ENCODE measurements at places on chromosomes 5 and 9. TPM values are rescaled to one million over a fixed set of nuclear protein-coding genes. Genes with fewer than 3 reads are reported as not detected.

DNA sequence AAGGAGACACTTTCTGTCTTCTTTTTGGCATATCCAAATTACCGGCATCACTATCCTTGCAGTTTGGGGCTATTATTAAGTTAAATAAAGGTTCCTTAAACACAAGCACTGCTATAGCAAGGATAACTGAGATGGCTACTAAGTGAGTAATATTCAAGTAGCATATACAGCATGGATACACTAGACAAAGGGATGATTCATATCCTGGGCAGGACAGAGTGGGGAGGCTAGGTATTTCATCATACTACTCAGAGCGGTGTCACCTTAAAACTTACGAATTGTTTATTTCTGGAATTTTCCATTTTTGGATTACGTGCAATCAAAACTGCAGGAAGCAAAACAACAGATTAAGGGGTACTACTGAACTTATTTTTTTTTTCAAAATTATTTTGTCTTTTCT lies 54.1 kb downstream of the FER start:
- DNase-seq, result peak; percentile 54

- DNase-seq, result no peak
Measured at GRCh38 chr5:175124251-175124813, 319.6 kb downstream of the DRD1 start.

- no peak for DNase-seq
Measured at GRCh38 chr9:131214876-131215275, 61.4 kb downstream of the FAM78A start.

- DNase-seq, result no peak
Measured at GRCh38 chr5:1169211-1170115, 31.9 kb upstream of the SLC6A19 start.

DNA sequence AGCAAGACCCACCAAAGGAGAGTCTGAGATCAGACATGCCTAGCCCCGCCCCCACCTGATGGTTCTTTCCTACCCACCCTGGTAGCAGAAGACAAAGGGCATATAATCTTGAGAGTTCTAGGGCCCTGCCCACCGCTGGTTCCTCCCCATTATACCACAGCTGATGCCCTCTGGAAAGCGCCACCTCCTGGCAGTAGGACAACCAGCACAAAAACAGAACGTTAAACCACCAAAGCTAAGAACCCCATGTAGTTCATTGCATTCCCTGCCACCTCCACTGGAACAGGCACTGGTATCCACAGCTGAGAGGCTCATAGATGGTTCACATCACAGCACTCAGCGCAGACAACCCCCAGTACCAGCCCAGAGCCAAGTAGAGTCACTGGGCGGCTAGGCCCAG lies 81.2 kb upstream of the TRPC7 start:
- DNase-seq, result no peak

DNA sequence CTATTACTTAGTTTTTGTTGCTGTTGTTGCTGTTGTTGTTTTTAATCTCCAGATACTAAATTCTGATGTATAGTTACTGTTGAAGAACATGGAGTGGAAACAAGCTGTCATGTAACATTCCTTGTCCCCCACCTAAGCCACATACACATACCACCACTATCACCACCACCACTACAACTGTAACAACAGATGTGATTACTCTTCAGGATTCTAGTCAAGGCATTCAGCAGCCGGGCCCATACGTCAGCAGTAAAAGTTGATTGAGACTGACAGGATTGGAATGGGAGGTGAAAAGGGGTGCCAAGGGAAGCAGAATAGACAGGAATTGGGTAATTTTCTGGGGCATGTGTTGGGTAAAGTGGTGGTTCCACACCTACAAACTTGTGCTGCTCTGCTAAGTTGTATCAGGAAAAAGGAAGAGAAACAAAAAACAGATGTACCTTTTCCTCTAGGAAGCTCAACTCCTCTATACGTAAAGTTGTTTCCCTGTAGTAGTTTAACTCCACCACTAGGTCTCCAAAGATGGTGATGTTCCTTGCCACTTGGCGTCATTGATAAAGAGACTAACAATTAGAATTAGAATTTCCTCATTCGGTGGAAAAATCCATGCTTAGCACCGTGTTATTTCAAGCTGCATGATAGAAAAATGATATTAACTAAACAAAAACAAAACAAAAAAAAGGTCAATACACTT lies 138.6 kb downstream of the ARRDC3 start:
- no peak for DNase-seq

ZNF366 gene
- not detected for total RNA-seq

PCDHB2 gene
- total RNA-seq, result 0.17 TPM

ABLIM3 gene
- total RNA-seq, result 15.6 TPM

DNA sequence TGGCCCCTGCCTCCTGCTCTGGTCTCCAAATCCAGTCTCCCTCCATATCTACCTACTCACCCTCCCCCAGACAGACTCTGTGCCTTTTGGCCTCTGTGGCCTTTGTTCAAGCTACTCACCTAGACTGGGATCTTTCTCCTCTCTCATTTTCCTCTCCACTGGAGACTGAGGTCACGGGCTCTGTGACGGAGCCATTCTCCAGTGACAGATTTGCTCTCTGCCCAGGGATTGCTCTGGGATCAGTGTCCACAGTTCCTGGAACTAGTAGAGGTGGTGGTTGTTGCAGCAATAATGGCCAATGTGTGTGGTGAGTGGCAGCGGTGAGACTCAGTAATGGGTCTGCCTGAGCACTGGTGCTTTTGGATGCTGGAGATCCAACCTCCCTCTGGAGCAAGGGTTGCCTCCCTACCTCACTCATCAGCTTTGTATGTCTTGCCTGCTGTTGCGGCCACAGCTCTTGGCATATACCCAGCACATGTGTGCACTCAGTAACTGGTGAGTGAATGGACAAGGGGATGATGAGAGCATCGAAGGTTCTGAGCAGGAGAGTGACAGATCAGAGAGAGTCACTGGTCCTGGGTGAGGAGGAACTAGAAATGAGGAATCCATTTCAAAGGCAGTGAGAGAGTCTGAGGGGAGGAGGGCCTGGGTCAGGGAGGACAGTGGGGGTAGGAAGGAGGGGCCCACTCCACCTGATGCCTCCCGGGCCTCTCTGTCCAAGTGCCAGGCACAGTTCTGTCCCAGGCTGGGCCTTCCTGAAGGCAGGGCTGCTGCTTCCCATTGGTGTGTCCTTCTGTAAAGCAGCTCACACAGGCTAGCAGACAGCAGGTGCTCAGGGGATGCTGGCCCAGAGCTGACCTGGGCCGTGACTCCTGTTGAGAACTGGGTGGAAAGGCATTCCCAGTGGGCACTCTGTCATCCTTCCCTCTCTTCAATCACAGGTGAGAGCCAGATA lies 96.5 kb upstream of the PITX1 start:
- DNase-seq, result no peak

DNA sequence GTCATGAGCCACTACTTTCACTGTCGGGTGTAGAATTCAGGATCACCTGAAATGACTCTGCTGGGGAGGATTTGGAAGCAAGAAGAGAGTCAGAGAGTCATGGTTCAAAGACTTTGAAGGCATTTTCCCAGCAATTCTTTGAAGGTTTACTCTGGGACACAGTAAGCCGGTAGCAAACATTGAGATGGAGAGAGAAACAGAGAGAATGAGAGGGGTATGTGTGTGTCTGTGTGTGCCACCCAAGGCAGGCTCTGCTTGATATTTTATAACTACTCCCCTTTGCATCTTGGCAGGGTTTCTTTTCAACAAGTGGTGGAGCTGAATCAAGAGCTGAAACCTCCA lies 89.8 kb downstream of the ANKRD55 start:
- no peak for DNase-seq

CDH12 gene
- total RNA-seq, result not detected

TEX48 gene
- not detected for total RNA-seq

DNA sequence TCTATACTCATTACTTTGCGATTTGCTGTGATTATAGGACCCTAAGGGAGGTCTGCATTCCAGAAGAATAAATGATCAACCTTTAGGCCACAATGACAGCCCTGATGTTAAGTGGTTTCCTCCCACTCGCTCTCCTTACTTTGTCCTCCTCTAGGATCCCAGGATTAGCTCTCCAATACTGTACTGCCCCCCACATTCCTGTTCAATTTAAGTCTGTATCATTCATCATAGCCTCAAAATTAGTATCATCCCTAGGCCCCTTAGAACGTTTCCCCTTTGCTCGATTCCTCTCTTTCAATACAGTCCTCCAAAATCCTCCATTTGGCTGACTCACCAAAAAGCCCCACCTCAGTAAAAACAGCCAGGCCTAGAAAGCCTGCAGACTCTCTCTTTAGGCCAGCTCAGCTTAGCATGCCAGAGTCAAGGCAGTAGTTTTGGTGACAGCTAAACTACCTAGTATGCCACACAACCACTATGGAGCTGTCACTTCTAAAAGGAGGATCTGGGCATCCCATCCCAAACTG lies 24.4 kb downstream of the RNF145 start:
- DNase-seq, result no peak

GRCh38 chr9:20781092-20781491 lies 97.0 kb downstream of the FOCAD start:
- no peak for DNase-seq

DBH gene
- total RNA-seq, result not detected

- no peak for DNase-seq
Measured at GRCh38 chr9:111429175-111429574, 55.0 kb downstream of the ECPAS start.

DNA sequence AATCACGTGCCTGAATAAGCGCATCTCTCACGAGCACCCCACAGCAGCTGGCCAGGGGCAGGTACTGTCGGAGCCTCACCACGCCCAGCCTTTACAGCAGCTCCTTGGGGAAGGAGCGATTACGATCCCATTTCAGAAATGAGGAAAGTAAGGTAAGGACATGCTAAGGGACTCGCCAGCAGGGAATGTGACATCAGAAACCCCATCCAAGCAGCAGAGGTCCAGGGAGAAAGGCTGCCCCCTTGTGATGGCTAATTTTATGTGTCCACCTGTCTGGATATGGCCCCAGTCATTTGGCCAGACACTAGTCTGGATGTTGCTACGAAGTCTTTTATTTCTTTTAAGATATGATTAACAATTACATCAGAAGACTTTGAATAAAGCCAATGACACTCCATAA lies 77.3 kb downstream of the UBE2QL1 start:
- no peak for DNase-seq

DNA sequence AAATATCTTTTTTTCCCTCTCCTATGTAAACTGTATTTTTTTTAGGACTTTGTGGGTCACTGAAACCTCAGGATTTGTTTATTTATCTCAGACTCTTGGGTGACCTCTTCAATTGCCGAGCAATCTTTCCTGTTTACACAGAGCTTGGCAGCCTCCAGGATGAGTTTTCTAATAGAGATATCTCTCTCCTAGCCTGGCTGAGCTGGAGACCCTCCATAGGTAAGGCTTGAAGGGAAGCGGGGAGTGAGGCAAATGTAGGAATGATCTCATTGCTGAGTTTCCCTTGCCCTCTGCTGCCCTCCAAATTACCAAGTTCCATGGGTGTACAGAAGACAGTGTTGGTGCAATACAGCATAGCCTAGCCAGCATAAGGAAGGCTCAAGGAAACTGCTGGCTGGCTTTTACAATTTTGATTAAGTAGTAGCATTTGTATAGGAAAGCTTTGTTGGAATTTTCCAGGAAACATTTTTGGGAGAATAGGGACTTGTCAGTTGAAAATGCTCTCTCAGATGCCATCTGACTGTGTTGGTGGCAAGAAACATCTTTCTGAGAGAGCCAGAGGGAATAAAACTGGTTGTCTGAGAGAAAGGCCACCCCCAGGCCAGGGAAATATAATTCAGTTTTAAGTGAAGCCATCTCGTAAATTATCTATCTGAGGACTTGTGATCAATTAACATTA lies 116.0 kb downstream of the NMUR2 start:
- no peak for DNase-seq

DNA sequence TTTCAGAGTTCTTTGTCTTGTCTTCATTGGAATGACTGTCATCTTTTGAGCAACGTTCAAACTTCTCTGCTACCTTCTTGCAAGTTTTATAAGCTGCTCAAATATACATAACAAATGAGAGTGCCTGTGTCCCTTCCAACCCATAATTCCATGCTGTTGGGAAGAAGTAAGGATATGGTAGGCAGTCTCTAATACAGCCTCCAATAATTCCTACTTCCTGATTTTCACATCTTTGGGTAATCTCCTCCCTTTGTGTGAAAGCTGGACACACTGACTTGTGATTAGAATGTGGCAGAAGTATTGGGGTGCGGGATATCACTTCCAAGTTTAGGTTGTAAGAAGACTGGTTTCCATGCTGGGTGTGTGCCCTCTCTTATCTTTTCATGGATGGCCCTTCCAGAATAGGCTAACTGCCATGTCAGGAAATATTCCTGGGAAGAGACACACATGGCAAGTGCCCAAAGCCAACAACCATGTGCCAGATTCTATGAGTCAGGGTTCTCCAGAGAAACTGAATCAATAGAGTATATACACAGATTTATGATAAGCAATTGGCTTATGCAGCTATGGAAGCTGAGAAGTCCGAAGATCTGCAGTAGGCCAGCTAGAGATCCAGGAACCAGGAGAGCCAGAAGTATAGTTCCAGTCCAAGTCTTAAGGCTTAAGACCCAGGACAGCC lies 531.3 kb downstream of the NTRK2 start:
- no peak for DNase-seq

DNA sequence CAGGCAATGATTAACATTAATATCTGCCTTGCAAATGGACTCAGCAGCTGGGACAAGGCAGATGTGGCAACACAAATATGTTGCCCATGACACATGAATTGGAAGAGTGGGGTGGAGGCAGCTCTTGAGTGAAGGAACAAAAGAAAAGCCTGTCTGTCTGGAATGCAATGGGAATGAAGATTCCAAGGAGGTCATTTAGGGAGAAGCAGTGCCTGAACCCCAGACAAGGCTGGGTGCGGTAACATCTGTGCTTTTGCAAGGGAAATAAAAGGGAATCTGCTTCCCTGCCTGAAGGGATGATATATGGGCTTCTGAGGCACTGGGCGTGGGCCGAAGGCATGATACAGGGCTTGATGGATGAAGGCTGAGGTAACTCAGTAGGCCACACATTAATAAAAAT lies 94.1 kb upstream of the TRIM32 start:
- DNase-seq, result no peak

GRCh38 chr5:174837919-174838902 lies 113.8 kb downstream of the MSX2 start:
- peak; percentile 1 for DNase-seq

DNA sequence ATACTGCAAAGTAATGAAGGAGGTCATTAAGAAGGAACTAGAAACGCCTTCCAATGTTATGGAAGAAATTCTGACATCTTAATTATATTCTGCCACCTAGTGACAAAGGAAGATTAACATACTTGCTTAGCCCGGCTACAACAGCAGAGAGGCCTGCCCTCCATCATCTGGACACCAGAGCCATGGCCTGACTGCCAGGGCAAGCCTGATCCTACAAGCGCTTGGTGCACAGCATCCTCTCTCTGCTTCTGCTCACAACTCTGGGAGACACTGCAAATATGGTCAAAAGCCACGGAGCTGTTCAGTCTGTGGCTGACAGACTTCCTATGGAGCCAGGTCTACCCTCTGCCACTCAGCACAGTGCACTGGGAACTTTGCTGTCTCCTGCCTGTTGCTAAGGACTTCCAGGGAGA lies 87.3 kb upstream of the SLC44A1 start:
- no peak for DNase-seq

DNA sequence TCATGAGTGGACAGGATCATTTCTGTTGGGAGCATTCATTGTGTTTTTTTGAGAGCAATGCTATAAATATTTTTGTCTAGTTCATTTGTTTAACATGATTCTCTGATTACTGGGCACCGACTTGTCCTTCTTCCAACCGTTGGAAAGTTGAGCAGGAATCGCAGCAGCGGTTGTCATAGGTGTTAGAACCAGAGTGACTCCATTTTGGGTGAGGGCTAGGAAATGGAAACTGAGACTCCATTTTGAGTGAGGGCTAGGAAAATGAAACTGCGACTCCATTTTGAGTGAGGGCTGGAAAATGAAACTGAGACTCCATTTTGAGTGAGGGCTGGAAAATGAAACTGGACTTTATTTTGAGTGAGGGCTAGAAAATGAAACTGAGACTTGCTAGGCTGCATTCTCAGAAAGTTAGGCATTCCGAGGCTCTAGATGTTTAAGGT lies 100.6 kb downstream of the ICE1 start:
- no peak for DNase-seq

DNAH5 gene
- total RNA-seq, result 1.7 TPM
